Amniotic stem cell (primary cell): ENCODE measurements at places on chromosomes 16 and 17.

DNA sequence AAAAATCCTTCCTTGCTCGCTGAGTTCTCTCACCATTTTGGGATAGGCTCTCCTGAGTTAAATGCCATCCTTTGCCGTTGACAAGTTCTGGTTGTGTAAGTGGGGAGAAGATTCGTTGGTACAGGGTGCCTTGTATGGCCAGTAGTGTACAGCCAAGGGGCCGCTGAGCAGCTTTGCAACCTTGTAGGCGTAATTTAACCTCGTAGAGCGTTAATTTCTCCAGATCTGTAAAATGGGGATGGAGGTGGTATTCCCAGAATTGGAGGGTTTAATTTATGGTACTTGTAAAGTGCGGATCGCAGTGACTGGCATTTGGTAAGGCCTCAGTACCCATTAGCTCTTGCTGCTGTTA is 1.4 kb downstream of the ARSG start:
- no peak for DNase-seq

- DNase-seq, result no peak
Measured at GRCh38 chr17:51374209-51374608, 113.9 kb downstream of the UTP18 start.

- peak; percentile 53 for DNase-seq
Measured at GRCh38 chr16:21302898-21303528, 24.9 kb upstream of the CRYM start.

GRCh38 chr17:34721326-34721725 is 141.9 kb downstream of the TMEM132E start:
- DNase-seq, result no peak

GRCh38 chr17:30796016-30796415 is 28.5 kb downstream of the CRLF3 start:
- DNase-seq, result no peak

GRCh38 chr16:14502932-14503741 is 126.9 kb downstream of the PARN start:
- no peak for DNase-seq

- no peak for DNase-seq
Measured at GRCh38 chr17:288802-289356, 63.7 kb downstream of the RPH3AL start.

DNA sequence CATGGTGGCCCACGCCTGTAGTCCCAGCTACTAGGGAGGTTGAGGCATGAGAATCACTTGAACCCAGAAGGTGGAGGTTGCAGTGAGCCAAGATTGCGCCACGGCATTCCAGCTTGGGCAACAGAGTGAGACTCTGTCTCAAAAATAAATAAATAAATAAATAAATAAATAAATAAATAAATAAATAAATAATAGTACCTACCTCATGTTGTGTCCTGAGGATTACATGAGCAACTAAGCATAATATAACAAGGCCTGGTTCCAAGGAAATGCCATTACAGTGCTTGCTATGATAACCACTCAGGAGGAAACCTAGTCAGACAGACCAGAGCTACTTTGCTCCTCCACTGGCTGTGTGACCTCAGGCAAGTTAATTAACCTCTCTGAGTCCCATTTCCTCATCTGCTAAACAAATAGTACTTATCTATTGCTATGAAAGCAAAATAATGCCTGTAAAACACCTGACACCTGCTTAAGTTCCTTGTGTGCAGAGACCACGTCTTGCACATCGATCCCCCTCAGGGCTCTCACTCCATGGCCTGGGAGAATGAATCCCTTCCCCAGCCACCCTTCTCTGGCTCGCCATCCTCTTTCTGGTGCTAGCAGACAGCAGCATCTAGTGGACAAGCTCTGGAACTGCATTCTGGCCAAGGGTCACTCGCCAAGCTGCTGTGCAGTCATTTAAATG is 7.5 kb downstream of the EPOP start:
- DNase-seq, result peak; percentile 60

DNA sequence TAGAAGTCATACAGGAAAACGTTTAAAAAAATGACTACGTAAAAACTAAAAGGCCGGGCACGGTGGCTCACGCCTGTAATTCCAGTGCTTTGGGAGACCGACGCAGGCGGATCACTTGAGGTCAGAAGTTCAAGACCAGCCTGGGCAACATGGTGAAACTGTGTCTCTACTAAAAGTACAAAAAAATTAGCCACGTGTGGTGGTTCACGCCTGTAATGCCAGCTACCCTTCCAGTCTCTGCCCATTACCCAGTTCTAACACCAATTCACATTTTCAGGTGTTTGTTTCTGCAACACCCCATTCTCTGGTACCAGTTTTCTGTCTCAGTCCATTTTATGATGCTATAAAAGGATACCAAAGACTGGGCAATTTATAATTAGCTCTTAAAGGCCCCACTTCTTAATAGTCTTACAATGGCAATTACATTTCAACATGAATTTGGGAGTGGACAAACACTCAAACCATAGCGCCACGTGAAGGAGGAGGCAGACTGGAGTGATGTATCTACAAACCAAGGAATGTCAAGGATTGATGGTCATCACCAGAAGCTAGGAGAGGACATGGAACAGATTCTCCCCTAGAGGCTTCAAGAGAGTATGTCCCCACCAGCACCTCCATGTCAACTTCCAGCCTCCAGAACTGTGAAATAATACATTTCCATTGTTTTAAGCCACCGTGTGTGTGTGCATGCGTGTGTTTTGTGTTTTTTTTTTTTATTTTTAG is 791 bp upstream of the C17orf75 start:
- no peak for DNase-seq

DNA sequence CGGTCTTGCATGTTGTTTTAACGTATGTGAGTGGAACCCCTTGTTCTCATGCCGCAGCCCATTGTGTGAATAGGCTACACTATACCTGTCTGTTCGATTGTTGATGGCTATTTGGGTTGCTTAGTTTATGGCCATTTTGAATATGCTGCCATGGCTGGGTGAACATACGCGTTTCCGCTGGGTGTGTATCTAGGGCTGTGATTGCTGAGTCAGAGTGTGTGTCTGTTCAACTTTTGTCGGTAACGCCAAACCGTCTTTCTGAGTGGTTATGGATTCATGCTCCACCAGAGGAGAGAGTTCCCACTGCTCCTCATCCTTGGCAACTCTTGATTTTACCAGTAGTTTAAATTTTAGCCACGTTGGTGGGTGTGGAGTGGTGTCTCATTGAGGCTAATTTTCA is 77.0 kb downstream of the METRNL start:
- DNase-seq, result no peak

DNA sequence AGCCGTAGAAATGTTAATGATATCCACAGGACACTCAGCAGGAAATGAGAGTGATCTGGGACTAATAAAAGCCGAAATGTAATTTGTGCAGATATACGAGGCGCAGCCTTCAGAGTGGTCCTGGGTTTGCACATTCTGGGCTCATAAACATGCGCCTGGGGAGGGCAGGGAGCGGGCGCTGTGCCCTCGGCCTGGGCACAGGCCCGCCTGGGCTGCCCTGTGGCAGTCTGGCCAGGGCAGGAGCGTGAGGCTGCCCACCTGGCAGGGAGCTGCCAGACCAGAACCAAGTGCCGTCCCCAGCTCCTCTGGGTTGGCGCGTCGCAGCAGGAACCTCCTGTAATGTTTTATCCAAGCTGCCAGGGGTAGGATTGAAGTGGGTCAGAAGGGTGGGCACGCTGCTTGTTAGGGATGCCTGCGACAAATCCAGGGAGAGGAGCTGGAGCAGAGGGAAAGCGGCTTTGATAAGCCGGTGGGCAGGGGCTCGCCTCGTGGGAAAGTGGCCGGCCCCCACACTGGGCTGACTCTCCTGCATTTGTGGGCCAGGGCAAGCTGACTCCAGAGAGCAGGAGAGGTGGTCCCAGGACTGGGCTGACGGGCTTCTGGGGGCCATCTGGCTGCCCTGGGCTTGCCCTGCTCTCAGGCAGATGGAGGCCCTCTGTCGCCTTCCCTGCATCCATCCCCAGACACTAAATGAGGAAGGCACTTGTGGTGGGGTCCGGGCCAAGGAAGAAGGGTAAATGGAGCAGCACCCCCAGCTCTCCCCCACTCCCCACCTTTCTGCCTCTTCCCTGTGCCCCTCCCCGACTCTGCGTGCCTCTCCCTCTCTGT is 45.9 kb downstream of the SREBF1 start:
- no peak for DNase-seq

GRCh38 chr17:32486701-32487472 is at the start of gene CDK5R1:
TSS of gene CDK5R1 (plus strand) at chr17:32486993. CDS start at chr17:32487621, 628 bp downstream.
- peak; percentile 17 for DNase-seq

GRCh38 chr17:30323895-30324319 is 9.9 kb downstream of the TMIGD1 start:
- no peak for DNase-seq

GRCh38 chr17:51425773-51426172 is 165.4 kb downstream of the UTP18 start:
- no peak for DNase-seq

DNA sequence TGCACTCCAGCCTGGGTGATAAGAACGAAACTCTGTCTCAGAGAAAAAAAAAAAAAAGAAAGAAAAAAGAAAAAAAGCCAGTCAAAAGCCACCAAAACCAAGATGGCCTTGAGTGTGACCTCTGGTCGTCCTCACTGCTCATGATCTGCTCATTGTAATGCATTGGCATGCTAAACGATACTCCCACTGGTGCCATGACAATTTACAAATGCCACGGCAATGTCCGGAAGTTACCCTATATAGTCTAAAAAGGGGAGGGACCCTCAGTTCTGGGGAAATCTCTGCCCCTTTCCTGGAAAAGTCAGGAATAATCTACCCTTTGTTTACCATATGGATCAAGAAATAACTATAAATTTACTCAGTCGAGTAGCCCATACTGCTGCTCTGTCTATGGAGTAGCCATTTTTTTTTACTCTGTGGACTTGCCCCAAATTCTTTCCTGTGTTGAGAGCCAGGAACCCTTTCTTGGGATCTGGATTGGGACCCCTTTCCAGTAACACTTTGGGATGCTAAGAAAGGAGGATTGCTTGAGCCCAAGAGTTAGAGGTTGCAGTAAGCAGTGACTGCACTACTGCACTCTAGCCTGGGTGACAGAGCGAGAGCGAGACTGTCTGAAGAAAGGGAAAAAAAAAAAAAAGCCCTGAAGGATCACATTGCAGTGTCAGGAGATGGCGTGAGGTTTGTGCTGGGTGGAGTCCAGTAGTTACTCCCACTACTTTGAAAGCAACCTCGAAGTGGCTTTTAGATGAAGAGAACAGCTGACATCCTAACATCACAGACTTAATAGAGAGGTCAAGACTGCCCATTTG is 3.7 kb upstream of the TMEM231 start:
- no peak for DNase-seq

- DNase-seq, result no peak
Measured at GRCh38 chr16:51057969-51058337, 93.1 kb downstream of the SALL1 start.

GRCh38 chr16:56261656-56262055 is 70.4 kb downstream of the GNAO1 start:
- no peak for DNase-seq

DNA sequence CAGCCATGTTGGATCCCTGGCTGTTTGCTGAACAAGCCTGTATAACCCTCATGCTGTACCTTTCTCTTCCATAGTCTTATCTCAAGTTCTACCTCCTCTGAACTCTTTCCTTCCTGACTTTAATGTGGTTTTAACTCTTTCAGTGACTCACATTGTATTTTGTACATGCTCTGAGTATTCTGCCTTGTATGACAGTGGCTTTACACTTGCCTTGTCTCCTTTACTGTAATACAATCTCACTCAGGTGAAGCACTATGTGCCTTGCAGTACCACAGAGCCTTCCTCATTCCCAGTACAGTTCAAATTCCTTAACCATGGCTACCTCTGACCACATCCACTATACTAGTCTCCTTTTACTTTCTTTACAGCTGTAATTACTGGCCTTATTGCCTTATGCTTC is 14.1 kb downstream of the PSMD11 start:
- no peak for DNase-seq

GRCh38 chr17:55190748-55191147 is 74.0 kb upstream of the HLF start:
- DNase-seq, result no peak

DNA sequence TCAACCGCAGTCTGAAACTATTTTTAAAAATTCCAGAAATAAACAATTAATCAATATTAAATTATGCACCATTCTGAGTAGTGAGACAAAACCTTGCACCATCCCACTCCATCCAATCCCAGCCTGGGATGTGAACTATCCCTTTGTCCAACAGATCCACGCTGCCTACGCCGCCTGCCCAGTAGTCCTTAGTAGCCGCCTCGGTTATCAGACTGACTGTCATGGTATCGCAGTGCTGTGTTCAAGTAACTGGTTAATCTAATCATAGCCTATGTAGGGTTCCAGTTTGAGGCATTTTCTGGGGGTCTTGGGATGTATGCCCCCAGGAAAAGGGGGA is 437.7 kb downstream of the HS3ST3B1 start:
- DNase-seq, result no peak

DNA sequence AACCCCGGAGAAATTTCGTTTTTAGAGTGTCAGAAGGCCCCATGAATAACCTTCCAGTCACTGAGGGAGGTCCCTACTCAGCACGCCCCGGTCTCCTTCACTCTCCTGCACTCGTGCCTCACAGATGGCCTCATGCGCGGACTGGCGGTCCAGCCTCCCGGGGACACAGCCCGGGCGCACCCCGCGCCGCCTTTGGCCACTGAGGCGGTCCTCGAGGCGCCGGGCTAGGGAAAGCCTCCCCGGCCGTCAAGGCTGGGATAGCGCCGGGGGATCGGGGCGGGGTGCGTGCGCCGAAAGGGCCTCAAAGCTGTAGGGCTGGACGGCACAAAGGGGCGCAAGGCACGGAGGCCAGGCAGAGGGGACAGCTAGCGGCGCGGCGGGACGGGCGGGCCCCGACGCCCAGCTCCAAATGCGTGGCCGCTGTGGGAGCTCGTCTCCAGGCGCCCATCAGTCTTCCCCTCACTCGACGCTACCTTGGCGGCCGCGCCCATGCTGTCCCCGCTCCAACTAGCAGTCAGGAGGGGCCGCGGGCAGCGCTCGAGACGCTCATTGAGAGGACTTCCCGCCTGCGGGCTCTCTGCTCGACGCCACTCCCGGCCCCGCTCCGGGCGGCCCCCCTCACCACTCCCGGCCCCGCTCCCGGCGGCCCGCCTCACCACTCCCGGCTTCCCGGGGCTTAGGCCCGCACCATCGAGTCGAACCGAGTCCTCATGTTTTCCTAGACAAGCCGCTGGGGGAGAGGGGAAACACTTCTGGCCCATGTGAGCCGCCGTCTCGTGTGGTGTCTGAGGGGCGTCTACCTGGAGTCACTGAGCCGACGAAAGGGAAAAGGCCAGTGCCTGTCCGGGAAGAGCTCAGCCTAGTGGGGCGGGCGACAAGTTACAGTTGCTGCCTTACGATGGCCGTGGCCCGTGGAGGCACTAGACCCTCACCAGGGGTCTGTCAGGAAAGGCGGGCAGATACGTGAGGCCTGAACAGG is at the start of gene USP6:
USP6 (plus strand) TSS at position 360 of the 979 bp plus-strand sequence. CDS start 14,336 bp downstream, outside the sequence.
- DNase-seq, result no peak

GRCh38 chr17:74145756-74146155 is 57.7 kb upstream of the RPL38 start:
- DNase-seq, result no peak

DNA sequence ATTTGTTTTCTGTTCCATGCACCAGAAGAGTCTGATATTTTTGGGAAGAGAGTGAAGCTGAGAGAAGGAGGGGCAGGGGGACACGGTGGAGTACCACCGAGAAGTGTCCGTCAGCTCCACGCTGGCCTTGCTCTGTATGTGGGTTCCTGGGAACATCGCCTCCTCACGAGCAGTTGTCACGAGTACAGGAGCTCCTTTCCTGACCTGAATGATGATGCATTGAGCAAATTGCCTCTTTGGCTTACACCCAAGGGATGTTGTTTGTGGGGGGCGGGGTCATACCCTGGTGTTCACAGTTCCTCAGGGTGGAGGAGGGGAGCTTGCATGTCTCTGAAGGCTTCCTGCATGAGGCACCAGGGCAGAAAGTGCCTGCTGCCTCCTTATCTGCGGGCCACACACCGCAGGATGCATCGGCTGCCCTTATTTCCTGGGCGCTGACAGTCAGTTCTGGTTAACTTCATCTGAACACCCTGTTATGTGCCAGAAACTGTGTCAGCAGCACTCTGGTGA is 36.2 kb downstream of the RGS9 start:
- no peak for DNase-seq
